Mucosa of descending colon (tissue), 3 donors: ENCODE measurements at places on chromosomes 2 and 18. TPM values are rescaled to one million over a fixed set of nuclear protein-coding genes. Genes with fewer than 3 reads are reported as not detected.

Gene CACNB4
- total RNA-seq, result 1.0 TPM

Gene DPP10
- 12.2 TPM for total RNA-seq

Gene RAB6D
- total RNA-seq, result 4.3 TPM

Gene FMNL2
- 11.5 TPM for total RNA-seq

Gene SNORC
- total RNA-seq, result 31.5 TPM

Gene ELOA2
- total RNA-seq, result not detected

Gene MAP3K19
- total RNA-seq, result not detected

Gene EVA1A
- 1.3 TPM for total RNA-seq

Gene REG3G
- total RNA-seq, result not detected
